ENCODE measurements at places on chromosomes 2 and 18.

DNA sequence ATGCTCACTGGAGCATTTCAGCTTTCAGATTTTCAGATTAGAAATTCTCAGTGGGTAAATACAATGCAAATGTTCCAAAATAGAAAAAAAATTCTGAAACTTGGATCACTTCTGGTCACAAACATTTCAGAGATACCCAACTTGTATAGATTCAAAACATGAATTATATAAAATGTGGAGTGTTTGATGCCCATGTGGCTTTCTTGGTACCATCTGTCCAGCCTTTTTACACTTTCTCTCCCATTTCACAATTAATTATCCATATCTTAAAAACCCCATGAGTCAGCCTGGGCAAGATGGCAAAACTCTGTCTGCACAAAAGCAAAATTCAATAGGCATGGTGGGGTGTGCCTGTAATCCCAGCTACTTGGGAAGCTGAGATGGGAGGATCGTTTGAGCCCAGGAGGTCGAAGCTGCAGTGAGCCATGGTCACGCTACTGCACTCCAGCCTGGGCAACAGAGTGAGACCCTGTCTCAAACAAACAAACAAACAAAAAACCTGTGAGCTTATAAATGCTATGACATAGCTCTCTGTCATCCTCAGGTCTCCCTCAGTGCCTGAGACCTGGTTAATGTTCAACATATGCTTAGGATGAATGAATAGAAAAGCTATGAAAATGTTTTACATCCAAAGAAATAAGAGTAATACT, 146.3 kb upstream of the TTC39C start:
- no peak for DNase-seq

DNA sequence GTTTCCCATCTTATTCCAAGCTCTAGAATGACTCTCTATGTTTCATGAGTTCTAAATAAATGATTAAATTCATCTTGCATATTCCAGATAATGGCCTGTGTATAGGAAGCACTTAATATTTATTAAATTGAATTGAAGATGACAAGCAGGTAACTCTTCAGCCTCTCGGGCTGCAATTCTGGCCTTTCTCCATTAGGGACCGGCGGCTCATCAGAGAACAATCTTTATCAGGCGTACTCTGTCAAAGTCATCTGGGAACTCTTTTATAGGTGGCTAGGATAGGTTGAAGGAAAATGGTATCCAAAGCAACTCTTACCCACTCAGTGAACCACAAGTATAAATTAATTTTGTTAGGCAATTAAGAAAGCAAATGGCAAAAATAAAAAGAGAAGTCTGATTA, 308.5 kb downstream of the NOL4 start:
- DNase-seq, result no peak

DNA sequence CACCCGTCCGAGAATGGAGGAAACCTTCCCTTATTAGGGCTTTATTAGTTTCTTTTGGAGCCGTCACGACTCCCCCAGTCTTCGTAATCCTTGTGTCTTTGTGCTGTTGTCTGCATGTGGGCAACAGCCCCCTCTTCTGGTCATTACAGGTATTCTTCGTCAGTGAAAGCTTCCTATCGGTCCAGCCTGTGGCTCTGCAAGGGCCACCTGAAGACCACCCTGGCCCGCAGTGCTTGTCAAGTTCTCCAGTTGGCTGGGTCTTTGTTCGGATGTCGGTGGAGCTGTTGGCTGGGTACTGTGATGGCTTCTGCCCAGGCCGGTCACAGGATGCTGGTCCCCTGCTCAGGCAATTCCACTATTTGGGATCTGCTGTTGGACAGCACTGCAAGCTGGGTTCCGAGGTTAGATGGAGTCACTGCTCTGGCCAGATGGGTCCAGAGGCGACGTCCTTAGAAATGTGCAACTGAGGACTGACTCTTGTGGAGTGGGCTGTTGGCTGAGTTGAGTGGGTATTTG, 19.2 kb downstream of the E2F6 start:
- DNase-seq, result peak; percentile 71

DNA sequence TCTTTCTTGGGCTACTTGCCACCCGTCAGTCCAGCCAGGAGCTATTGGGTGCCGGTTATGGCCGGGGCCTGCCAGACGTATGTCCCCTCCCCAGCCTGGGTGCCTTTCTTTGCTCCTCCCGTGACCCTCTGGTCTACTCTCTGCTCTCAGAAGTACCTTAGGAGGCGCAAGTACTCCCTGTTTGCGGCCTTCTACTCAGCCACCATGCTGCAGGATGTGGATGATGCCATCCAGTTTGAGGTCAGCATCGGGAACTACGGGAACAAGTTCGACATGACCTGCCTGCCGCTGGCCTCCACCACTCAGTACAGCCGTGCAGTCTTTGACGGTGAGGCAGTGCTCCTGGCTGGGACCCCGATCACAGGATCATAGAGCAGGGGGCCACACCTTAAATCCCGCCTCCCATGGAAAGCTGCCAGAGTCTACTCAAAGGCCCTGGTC, 99.5 kb downstream of the DYSF start:
- no peak for DNase-seq

DNA sequence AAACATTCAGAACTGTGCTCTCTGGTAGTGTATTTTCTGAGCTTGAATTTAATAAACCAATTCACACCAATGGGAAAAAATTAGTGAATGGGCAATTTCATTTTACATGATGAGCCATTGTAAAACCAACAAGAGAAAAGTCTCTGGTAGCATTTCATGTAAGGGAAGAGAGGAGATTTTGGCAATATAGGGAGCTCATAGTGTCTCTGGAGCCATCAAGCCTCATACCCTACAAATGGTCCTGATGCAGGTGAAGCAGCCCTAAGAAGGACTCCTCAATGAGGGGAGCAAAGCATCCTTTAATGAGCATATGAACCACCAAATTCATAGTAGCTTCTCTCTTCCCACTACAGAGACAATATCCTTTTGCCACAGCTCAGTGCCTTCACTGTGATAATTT, 373.0 kb downstream of the RIT2 start:
- no peak for DNase-seq

- DNase-seq, result no peak
Measured at GRCh38 chr2:39368846-39369245, 68.2 kb downstream of the MAP4K3 start.

GRCh38 chr2:240149943-240150784, 9.7 kb upstream of the OTOS start:
- peak; percentile 54 for DNase-seq

All from neural crest cell (in vitro differentiated cells).